ENCODE measurements at places on chromosomes 11 and 22.

GRCh38 chr11:66242095-66242765, 26.2 kb upstream of the RAB1B start:
- no peak for DNase-seq

- no peak for DNase-seq
These were observed 2.4 kb upstream of the SLCO2B1 start for GRCh38 chr11:75148436-75148983.

DNA sequence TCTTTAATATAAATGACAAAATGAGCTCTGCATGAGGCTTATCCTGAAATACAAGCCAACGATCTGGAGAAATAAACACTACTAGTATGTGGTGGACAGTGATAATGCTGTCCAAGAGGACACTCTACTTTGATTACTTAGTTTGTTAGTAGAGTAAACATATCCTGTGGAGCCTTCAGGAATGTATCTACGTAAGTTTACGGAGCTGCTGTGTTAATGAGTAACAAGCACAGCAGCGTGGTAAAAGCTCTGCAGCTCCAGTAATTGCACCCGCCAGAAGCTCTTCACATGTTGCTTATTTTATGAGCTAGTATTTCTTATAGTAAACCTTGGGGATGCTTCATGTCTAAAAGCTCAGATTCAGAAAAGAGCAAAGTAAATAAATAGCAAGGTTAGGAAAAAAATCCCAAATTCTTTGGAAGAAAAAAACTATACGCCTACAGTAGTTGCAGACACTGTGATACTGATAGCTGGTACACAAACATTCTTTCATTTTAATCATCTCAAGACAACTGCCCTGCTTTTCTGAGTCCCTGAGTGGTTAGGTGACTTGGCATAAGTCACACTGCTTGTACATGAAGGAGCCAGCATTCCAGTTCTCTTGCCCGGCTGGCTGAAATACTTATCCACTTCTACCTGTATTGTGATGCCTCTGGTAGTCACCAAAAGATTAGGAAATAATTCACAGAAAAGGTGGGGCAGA, 32.7 kb upstream of the CCDC34 start:
- DNase-seq, result no peak

GRCh38 chr11:107830915-107831540, 27.6 kb downstream of the SLC35F2 start:
- no peak for DNase-seq

GRCh38 chr11:1499899-1500298, 13.3 kb upstream of the MOB2 start:
- DNase-seq, result no peak

- no peak for DNase-seq
These were observed 48.9 kb downstream of the RELT start for GRCh38 chr11:73425108-73425507.

- no peak for DNase-seq
These were observed 18.5 kb downstream of the SPECC1L start for GRCh38 chr22:24289114-24289513.

GRCh38 chr11:19866521-19866920, 153.9 kb downstream of the NAV2 start:
- no peak for DNase-seq

GRCh38 chr11:130592056-130592455, 143.6 kb downstream of the ADAMTS15 start:
- DNase-seq, result no peak

- no peak for DNase-seq
These were observed 22.4 kb downstream of the MMP10 start for GRCh38 chr11:102757823-102758549.

DNA sequence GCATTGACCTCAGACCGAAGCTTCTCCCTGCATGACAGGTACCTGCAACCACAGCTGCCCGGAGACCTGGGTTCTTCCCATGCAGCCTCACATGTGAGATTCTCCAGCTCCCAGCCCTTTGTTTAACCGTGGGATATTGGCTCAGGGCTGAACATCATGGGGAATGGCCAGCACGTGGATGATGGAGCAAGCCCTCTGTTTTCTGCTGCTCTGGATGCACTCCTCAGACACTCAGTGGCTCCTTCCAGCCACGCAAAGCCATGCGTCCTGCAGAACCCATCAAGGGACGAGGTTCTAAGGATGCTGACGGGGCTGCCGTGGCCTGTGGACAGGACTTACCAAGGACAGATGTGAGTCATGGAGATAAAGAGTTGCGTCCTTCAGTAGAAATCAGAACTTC, 639.1 kb downstream of the BRD1 start:
- DNase-seq, result no peak

Data from CD4-positive, alpha-beta T cell treated with Interleukin-6 for 4 hours (primary cell).